ENCODE measurements at places on chromosomes 11 and 22. TPM values are rescaled to one million over a fixed set of nuclear protein-coding genes. Genes with fewer than 3 reads are reported as not detected.

- DNase-seq: no peak
These were observed 969.6 kb downstream of the BRD1 start for GRCh38 chr22:48858121-48858520.

GRCh38 chr11:131324921-131325570 is 45.4 kb upstream of the NTM start:
- DNase-seq: no peak

GRCh38 chr22:36088292-36088691 is 59.7 kb upstream of the RBFOX2 start:
- DNase-seq: no peak

DNA sequence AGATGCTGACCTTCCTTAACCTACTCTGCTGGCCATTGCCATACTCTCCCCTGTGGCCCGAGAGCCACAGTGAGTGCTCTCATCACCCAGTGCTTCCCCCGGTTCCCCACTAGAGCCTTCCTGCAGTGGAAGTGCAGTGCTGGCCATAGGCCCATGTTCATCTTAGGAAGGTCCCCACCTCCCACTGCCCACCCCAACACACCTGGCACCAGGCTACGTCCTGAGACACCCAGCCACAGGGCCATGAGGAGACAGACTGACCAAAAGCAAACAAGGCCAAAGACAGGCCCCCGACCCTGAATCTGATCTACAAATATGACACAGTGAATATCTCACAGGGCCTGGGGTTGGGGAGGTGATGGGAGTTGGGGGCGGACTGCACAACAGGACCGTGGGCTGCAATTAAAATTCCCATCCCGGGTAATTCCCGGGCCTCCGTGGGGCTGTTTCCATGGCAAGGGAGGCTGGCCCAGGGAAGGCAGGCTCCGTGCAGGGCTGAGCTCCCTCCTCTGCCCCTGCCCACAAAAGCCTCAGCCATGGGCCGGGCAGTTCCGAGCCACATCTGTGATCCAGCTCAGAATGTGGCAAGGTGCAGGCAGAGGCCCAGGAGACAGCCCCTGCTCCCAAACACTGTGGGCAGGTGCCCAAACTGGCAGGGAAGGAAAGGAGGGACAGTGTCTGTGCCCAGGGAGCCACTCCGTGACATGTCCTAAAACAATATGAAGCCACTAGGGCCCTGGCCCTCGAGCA is 5.1 kb upstream of the CHST1 start:
- no peak for DNase-seq

- no peak for DNase-seq
These were observed 32.3 kb upstream of the P2RY2 start for GRCh38 chr11:73185680-73186293.

DNA sequence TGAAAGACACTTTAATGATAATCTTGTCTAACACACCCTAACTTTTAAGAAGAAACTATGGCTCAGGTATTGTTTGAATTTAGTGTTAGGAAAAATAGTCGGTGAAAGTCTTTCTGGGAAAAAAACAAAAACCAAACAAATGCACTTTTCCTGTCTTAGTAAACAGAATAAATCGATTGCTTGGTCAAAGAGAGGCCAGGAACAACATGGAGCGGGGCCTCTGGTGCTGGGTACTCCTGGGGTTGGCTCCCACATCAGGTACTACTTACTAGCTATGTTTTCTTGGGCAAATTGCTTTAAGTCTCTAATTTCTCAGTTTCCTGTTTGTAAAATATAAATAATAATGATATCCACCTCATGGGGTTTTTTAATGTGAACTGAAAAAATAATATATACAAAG is 46.8 kb downstream of the NAV2 start:
- no peak for DNase-seq

GRCh38 chr11:83459798-83460197 is 173.6 kb upstream of the CCDC90B start:
- DNase-seq: no peak

DNA sequence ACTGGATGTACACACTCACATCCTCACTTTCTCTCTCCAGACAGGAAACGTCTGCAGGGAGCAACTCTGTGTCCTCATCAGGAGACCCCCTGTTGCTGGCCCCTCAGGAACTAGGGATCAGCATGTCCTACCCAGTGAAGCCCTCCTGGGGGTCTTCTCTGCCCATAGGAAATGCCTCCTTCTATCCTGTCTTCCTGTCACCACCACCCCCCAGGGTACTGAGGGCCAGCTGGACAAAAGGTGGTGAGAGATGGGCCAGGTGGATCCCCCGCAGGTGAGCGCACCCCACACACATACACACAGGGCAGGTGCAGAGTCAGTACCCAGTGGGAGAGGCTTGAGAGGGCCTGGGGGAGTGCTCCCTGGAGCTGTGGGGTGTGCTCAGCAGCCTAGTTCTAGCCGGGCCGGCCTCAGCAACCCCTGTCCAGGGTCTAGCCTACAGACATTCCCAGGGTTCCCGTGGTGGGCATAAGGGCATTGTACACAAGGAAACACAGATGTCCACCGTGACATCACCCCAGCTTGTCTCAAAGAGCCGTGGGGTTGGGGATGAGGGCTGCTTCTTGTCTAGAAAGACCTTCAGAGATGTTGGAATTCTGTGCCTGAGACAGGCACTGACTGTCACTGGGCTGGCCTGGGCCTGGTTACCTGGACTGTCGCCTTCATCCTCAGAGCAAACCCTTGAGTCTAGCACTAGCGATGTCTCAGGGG is 9.2 kb downstream of the GP1BB start:
- DNase-seq: no peak

DNA sequence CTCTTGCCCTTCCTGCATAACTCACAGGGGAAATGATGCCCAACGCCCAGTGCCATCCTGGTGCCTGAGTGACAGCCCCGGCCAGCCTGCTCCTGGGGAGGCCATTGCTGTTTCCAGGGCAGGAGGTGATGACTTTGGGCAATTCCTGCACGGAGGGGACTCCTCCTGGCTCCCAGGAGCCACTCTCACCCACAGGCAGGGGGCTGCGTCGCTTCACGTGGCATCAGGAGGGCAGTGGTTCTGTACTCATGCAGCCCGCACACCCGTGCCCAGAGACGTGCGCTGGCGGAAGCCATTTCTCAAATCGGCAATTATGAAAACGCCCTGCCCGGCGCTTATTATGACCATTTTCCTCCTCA is 272.3 kb downstream of the CTTN start:
- DNase-seq: no peak

GRCh38 chr11:122976734-122977469 is 4.7 kb downstream of the BSX start:
- no peak for DNase-seq

GRCh38 chr22:21943571-21944448 is 8.8 kb downstream of the PPM1F start:
- no peak for DNase-seq

DNA sequence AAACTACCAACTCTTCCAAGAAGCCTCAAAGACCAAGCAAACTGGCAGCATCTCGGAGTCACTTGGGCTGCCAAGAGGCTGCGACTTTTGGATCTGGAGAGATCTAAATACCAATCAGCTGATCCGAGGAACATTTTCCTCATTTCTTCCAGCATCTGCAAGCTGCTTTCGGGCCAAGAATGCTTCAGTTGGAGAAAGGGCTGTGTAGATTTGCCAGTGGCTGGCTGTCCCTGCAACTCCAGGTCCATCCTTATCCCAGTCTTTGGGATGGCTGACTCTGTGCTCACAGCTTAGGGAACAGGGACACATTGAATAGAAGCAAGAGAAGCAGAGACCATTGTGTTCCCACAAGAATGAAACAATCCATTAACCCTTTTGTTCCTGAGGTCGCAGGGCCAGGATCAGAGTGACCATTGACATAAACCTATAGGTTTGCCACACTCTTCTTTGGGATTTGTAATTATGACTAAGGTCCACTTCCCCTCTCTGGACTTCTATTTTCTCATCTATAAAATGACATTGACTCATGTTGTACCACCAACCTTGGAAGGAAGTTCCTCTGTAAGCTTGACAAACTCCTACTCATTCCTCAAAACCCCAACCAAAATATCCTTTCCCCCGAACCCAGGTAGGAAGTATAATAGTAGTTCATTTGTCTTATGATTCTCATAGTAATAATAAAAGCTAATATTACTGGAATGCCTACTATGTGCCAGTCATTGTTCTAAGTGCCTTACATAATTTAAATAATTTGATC is 340.8 kb downstream of the MN1 start:
- DNase-seq: no peak

- DNase-seq: no peak
These were observed 44.8 kb downstream of the ENDOD1 start for GRCh38 chr11:95134491-95134890.

GRCh38 chr11:78045851-78046485 is 17.7 kb upstream of the THRSP start:
- DNase-seq: peak; percentile 61

DNA sequence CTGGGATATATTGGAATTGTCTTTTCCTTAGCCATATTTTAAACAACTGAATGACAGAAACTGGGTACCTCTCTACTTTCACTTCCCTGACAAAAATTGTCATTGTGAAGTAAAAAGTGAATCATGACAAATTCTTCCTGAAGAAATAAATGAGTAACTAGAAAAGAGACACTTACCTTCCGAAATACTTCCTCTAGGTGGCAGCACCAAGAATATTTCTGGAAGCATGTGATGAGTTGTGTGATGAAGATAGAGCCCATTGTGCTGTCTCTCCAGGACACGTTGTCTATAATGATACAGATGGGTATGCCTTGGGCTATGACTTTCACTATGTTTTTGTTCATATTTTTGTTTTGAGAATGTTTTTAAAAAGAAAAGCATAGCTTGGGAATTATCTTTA is 21.5 kb downstream of the CASP4 start:
- DNase-seq: peak; percentile 70

GRCh38 chr11:94201004-94201465 is 72.4 kb downstream of the PANX1 start:
- DNase-seq: no peak

DNA sequence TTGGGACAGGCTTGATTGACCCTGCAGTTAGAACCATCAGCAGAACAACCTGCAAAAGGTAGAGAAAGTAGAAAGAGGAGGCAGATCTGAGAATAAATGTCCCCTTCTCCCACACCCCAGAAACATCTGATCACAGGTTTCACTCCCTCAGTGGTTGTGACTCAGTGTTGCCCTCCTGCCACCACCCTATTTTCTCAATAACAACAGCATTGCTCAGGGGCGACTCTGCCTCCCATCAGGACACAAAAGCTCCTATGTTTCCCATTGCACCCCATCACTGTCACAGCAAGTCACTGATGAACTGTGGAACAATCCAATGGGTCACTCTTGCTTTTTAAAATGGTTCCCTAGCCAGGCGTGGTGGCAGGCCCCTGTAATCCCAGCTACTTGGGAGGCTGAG is 110.2 kb downstream of the RASSF10 start:
- no peak for DNase-seq

- DNase-seq: no peak
These were observed 24.3 kb downstream of the SLC25A18 start for GRCh38 chr22:17587629-17588028.

ART5 gene
- not detected for total RNA-seq

OR52A1 gene
- total RNA-seq: not detected

MAML2 gene
- total RNA-seq: 5.5 TPM

MISFA gene
- 1.4 TPM for total RNA-seq

OR51A4 gene
- total RNA-seq: not detected

ZP1 gene
- not detected for total RNA-seq

PVALB gene
- total RNA-seq: not detected

OR6T1 gene
- total RNA-seq: not detected

RFPL2 gene
- total RNA-seq: 4.1 TPM

USH1C gene
- not detected for total RNA-seq

APOL1 gene
- 1.5 TPM for total RNA-seq
